Activated CD8-positive, alpha-beta memory T cell treated with anti-CD3 and anti-CD28 coated beads for 1 hour (primary cell): ENCODE measurements at places on chromosomes 4 and X.

DNA sequence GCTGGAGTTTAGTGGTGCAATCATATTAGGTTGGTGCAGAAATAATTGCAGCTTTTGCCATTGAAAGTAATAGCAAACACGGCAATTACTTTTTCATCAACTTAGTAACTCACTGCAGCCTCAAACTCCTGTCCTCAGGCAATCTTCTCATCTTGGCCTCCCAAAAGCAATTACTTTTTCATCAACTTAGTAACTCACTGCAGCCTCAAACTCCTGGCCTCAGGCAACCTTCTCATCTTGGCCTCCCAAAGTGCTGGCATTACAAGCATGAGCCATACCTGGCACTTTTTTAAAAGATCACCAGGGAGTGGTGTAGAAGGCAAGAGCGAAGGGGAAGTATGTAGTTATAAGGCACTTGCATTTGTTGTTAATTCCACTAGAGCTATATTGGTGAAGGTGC, 491.1 kb upstream of the ADGRL3 start:
- no peak for DNase-seq

GRCh38 chr4:185426960-185427688, 1.4 kb upstream of the UFSP2 start:
- no peak for DNase-seq

DNA sequence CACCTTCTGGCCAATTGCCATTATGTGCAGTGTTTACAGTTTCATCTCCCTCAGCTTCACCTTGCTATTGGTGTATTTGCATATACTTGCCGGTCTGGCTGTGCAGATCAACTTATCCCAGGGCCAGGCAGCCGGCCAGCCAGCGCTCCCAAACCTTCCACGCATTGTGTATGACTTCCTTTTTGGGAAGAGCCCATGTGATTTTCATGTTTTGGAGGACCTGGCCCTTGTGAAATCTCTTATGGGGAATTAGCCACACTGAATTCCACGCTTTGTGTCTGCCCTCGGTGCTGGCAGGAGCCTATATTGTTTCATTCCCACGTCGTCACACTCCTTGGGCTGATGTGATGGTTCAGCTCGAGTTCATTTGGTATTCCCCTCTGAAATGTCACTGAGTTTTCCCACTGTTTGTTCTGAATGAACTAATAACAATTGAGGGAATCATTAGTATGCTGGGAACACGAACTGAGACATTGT, 6.0 kb upstream of the PDLIM3 start:
- DNase-seq = no peak

GRCh38 chr4:169492436-169493163, 119.8 kb downstream of the NEK1 start:
- DNase-seq = no peak
